ENCODE measurements at places on chromosomes 7 and 10.

DNA sequence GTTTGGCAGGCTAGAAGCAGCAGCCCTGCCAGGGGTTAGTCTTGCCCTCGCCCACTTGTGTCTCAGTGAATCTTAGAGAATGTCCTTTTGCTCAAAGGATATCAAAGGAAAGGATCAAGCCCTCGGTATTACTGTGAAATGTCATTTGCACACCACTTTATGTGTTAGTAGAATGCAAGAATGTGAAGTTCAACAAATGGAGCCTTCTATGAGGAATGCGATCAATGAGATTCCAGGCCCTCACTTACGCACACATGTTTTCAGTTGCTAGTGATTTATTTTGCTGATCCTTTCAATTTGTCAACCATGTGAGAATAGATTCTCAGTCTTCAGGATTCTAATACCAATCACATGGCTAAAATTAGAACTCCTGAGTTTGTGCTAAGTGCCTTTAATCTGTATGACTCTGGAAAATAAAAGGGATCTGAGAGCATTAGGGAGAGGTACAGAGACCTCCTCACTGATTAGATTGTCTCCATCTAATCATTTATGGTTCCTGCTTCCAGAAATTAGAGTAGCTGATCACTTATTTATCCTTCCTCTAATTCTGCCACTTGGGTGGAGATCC lies 123.0 kb upstream of the SP4 start:
- DNase-seq: no peak

GRCh38 chr10:32244421-32245207 lies 102.3 kb downstream of the EPC1 start:
- no peak for DNase-seq

- DNase-seq: no peak
These were observed 518.8 kb downstream of the CNTNAP2 start for GRCh38 chr7:146635205-146636032.

- DNase-seq: no peak
These were observed 15.1 kb downstream of the VCL start for GRCh38 chr10:74013004-74013403.

DNA sequence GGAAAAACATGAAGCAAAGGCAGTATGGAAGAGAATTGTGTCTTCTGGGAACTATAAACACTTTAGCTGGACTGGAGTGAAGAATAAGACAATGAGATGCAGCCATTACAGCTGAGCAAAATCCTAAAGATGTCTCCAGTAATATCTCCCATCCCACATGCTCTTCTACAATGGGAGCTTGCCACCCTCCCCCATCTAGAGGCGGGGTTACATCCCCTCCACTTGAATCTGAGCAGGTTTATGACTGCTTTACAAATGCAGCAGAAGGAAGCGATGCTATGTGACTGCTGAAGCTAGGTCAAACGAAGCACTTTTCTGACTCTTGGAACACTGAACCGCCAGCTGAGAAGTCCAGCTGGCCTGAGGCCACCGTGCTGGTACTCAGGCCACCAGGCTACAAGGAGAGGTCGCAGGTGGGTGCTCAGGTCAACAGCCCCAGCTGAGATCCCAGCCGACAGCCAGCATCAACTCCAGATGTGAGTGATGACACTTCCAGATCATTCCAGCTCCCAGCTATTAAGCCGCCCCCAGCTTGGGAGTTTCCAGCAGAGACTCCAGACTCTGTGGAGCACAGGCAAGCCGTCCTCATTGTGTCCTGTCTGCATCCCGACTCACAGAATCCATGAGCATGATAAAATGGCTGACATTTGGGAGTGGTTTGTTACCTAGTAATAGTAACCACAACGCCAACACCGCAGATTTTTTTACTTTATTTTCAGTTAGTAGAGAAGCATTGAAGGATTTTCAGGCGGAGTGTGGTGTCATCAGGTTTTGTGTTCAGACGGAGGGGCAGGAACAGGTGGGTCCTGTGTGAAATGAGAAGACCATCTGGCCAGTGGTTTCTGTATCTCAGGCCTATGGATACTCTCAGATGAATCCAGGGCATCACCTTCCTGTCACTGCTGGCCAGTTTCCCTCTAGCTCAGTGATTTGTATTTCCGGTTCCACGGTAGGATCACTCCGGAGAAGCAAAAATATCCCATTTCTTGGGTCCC lies 89.3 kb downstream of the NPY start:
- no peak for DNase-seq
